ENCODE measurements at places on chromosomes 13 and 19.

- DNase-seq, result peak; percentile 20
These were observed 798 bp upstream of the COX6B2 start for GRCh38 chr19:55355213-55355821.

GRCh38 chr19:16587833-16588823, 15.9 kb upstream of the SLC35E1 start:
- peak; percentile 83 for DNase-seq

- no peak for DNase-seq
These were observed 52.1 kb downstream of the SERP2 start for GRCh38 chr13:44425815-44426078.

DNA sequence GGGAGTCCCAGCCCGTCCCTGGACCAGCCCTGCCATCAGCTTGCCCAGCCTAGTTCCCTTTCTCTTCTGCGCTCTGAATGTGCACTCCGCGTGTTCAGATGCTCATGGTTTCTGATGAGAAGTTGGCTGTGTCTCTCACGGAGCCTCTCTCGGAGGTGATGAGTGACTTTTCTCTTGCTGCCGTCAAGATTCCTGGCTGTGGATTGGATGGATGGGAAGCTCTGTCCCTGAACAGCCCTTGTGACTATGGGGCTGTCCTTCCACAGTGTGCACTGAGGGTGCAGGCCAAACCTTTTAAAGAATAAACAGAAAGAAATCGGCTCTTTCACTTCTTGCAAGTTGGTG, 24.4 kb downstream of the WTIP start:
- DNase-seq, result no peak

DNA sequence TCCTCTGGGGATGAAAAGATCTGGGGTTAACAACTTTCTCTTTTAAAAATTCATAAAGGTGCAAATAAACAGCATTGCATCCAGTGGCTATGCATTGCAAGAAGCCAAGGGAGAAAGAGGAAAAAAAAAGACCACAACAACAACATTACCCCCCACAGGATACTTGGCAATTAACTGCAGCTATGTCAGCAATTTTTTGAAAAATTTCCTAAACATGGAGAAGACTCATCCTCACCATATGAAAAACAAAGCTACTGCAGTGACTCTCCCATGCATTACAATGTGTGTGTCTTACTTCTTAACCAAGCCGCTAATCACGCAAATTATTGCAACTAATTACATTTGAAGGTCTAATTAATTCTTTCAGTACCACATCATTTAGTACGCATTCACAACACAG, 309.8 kb upstream of the ZNF507 start:
- DNase-seq, result no peak

GRCh38 chr13:110916301-110917142, 1.7 kb upstream of the ANKRD10 start:
- no peak for DNase-seq

- no peak for DNase-seq
These were observed 14.0 kb downstream of the HAUS8 start for GRCh38 chr19:17061205-17061604.

DNA sequence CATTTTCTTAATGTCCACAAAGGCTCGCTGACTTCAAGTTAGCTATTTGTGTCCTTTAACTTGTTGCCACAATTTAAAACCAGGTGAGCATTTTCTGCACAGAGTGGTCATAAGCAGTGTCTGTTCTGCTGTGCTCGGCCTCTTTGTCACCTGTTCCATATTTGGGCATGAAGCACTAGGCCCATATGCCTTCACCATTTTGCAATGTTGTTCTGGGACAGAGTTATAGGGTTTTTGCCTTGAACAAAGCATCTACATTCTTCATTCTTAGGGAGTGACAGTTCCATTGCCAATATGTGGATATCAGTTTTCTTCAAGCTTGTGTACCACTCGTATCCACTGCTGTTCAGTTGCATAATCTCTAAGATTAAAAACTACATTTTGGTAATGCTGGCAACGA, 56.1 kb downstream of the LRCH1 start:
- DNase-seq, result no peak

- no peak for DNase-seq
These were observed 2.7 kb downstream of the FCHO1 start for GRCh38 chr19:17753976-17754375.

- no peak for DNase-seq
These were observed 59.5 kb downstream of the MYCBP2 start for GRCh38 chr13:77267362-77267761.

DNA sequence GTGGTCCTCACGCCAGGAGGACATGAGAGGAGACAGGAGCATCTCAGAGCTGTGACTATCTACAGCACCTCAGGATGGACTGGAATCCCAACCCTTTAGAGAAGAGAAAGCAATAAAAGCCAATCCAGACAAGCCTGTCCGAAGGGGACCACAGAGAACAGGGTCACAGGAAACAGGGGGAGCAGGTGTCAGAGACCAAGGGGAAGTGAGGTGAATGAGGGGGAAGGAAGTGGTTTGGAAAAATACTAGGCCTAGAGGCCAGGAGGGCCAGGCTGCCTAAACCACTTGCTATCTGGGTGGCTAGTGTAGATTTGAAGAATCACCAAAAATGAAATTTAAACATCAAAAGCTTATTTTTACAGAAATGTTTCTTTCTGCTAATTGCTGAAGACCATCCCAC, 16.2 kb downstream of the TMTC4 start:
- no peak for DNase-seq

DNA sequence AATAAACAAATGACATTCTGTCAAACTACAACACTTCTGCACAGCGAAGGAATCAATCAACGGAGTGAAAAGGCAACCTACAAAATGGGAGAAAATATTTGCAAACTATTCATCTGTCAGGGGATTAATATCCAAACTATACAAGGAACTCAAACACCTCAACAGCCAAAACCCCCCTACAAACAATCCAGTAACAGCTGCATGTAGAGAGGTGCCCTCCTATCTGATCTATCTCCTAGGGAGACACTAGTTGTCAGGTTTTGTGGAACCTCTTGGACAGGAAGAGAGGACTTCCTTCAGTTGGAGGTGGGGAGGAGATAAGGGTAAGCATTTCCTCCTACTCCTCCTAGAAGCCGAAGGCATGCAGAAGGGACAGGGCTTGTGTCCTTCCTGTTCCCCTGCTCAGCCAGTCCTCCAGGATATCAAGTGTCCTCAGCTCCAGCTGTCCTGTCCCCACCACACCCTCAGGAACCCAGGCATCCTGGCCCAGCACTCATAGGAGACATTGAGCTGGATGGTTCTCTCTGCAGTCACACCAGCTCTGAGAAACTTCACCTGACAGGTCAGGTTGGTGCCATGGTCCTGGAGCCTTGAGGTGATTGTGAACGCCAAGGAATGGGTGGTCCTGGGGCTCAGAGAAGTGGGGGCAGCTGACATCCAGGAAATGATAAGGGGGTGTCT, 9.8 kb upstream of the SIGLEC8 start:
- no peak for DNase-seq

GRCh38 chr13:112072534-112073244, 5.7 kb downstream of the SOX1 start:
- no peak for DNase-seq

- DNase-seq, result no peak
These were observed 106.8 kb downstream of the STOML3 start for GRCh38 chr13:38883783-38884182.

DNA sequence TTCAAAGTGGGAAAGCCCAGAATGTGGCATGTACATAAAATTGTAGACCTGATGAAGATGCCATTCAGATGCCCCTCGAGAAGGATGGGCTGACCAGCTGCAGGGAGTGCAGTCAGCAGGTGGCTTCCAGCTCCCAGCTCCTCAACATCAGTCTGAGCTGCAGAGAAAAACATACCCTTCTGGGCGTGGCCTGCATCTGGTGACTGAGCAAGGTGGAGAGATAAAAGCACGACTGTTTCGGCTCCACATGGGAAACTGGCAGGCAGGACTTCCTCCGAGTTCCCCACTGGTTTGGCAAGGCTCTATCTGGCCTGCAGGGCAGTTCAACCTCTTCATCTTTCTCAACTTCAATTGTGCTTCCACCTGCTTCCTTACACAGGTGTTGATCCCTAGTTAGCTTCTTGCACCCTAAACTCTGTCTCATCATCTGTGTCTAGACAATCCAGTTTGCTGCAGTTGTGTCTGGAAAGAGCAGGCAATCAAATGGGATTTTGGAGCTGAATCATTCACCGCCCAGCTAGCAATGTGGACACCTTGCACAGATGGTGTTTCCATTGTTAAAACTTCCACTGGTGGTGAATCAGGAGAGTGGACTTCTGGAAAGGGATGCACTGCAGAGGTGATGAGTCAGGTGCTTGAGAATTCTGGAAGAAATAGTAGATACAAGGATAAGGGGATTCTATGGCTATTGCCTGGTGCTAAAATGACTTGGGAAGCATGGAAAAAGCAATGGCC, 56.8 kb downstream of the POLR1D start:
- DNase-seq, result no peak

GRCh38 chr13:47845981-47846380, 155.1 kb downstream of the SUCLA2 start:
- DNase-seq, result no peak

Measured in hematopoietic multipotent progenitor cell (in vitro differentiated cells).